Activated gamma-delta T cell (primary cell): ENCODE measurements at places on chromosomes 2 and 18.

DNA sequence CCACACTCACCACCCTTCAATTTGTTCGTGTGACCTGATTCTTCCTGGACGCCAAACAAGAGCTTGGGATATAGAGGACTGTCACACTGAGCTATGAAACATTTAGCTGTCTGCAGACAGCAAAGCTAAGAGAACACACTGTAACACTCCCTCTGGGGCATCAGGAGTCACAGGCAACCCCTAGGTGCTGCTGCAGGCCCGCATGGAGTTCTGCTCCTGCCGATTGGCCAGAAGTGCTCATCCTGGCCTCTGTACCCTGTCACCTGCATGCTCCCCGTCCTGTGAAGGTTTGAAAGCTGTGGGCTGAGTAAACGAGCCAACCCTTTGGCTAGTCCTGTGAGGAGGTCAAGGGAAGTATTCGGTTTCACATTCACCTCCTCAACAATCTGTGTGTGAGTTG, 73.7 kb downstream of the PDK1 start:
- no peak for DNase-seq

GRCh38 chr2:108594132-108594981, 60.1 kb downstream of the LIMS1 start:
- DNase-seq: no peak

DNA sequence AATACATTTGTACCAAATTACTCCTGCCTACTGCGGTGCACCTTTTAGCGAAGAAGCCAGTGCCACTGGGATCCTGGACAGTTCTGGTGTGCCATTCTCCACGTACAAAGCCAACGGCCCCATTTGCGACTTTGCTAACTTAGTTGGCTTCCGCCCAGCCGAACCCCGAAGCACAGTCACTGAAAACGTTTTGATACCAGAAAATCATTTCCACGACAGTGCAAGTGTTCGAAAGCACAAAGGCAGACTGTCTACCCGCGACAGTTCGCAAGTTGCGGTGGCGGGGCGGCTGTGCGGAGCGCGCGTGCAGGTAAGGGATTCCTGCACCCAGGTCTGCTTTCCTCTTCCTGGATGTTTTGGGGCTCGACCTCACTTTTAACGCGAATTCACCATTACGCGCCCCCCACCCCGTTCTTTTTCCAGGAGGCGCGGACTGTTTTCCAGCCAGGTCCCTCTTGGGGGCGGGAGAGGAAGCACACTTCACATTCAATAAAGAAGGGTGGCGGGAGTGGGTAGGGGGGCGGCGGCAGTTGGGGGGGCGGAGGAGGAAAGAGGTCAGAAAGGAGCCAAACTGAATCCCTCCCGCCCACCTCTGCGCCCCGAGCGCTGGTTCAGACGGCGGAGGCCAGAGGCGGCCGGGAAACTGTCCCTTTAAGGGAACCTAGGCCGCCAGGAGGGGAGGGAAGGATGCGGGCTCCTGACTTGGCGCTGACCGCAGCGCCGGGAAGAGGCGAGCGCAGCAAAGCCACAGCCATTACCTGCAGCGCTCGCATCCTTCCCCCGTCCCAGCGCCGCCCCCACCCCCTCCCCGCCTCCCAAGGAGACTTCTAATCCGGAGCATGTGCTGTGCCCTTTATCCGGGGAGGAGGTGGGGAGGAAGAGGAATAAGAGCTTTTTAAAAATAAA, 107.4 kb upstream of the KCTD1 start:
- no peak for DNase-seq

DNA sequence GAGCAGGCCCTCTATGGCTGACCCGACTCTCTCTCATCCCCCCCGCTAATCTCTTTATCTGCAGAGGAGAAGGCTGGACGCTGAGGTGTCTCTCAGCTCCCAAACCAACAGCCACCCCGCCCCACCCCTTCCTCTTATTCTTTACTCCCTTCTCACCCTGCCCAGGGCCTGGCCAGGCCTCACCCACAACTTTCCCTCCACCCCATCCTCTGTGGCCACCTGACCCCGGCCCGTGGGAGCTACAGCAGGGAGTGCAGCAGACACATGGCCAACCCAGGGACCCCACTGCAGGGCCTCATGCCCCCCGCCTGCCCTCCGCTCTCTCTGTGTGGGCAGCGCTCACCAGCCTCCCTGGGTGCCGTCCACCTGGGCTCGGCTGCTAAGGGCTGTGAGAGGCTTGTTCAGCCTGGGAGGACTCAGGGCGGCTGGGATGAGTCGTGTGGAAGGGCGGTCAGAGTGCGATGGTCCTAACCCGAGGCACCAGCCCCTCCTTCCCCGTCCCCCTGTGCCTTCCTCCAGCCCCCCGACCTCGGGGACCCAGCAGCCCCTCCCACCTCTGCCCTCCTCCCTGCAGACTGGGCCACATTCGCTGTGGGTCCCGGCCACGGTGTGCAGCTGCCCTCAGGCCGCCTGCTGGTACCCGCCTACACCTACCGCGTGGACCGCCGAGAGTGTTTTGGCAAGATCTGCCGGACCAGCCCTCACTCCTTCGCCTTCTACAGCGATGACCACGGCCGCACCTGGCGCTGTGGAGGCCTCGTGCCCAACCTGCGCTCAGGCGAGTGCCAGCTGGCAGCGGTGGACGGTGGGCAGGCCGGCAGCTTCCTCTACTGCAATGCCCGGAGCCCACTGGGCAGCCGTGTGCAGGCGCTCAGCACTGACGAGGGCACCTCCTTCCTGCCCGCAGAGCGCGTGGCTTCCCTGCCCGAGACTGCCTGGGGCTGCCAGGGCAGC, 6.8 kb downstream of the NEU4 start:
- DNase-seq: no peak

- no peak for DNase-seq
Observed at GRCh38 chr18:55778788-55779690, 191.0 kb upstream of the TCF4 start.

GRCh38 chr2:226649871-226650660, 149.6 kb downstream of the IRS1 start:
- no peak for DNase-seq

DNA sequence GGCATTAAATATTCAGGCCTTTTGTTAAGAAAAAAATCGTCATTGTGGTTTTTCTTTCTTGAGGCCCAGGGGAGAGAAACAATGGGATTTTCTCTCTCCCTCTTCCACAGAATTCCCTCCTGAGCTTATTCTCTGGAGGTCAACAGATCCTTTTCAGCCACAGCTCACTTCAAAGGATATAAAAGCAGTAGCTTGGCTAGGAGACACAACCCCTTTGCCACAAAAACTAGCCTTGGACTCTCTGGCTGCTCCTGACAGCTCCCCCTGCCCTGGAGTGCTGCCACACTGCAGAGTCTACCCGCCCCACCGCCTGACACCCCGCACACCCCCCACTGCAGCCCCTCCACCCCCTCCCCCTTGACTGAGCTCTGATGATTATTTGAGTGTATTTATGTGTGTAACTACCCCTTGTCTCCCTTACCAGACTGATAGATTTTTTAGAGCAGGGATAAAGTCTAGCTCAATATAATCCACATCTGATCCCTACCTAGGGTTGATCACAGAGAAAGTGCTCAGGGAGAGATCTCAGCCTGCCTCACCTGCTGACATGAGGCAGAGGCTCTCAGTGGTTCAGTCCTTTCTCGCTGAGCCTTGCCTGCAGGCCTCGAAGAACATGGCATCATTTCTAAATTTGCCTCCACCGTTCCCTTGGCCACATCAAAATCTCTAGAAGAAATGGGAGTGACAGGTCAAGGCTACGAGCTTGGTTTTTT, 132.2 kb upstream of the SP5 start:
- no peak for DNase-seq

DNA sequence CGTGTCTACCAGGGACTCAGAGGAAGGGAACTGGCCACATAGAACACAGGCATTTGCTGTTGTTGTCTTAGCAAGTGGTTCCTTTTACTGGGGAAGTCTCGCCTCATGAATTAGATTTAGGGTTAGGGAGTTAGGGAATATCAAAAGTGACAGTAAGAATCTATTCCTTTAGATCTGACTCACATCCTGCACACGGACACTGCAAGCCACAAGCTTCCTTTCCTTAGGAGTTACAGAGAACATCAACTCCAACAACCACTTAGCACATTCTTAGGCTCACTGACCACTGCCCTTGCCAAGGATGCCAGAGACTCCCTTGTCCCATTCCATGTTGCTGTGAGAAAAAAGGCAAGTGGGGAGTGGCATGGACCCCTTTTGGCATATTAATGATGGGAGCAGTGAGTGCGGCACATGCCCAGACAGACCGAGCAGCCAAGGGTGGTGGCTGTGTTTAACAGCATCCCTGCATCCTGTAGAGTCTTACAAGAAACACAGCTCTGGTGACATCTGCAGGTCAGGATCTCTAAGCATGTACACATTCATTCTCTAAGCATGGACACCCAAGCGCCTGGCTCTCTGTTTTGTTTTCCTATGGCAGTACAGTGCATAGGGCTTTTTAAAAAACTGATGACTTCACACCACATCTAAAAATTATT, 745.6 kb upstream of the RAB6C start:
- DNase-seq: no peak

DNA sequence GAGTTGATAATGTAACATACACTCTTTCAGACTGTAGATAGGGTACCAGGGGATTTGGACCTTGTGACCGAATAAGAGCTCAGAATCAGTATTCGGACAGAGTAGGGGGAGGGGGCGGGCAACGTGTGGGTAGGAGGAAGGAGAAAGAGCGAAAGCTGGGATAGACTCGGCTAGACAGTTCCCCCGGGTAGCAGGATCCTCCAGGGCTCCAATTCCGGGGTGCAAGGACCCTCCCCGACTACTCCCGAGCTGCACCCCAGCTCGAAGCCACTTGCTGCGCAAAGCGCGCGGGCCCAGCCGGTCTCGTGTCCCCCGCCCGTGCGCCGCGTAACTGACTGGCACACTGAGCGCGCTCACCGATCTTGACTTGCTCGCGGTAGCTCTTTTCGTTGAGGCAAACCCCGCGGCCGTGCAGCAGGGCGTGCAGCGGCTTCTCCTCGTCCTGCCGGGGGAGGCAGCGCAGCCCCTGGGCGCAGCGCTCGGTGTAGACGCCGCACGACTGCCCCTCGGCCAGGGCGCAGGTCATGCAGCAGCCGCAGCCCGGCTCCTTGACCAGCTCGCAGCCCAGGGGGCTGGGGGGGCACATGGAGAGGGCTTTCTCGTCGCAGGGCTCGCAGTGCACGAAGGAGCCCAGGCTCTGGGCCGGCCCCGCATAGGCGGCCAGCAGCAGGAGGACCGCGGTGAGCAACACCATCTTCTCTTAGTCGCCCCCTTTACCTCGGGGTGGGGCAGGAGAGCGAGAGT, 1.1 kb downstream of the IGFBP5 start:
- no peak for DNase-seq

GRCh38 chr2:54638774-54639187, 84.7 kb upstream of the EML6 start:
- no peak for DNase-seq

- DNase-seq: no peak
Observed at GRCh38 chr2:131076707-131077106, 16.6 kb downstream of the FAM168B start.

- no peak for DNase-seq
Observed at GRCh38 chr2:237221443-237221842, 135.8 kb downstream of the COPS8 start.

- DNase-seq: no peak
Observed at GRCh38 chr18:48833701-48834412, 116.9 kb downstream of the SMAD7 start.

DNA sequence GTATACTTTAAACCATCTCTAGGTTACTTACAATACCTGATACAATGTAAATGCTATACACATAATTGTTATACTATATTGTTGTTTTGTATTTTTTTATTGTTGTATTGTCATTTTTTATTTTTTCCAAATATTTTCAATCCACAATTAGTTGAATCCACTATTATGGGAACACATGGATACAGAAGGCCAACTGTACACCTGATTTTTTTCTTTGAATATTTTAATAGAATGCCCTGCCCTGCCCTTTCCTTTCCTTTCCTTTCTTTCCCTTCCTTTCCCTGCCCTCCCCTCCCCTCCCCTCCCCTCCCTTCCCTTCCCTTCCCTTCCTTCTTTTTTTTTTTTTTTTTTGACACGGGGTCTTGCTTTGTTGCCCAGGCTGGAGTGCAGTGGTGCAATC, 120.2 kb downstream of the SLC4A3 start:
- DNase-seq: no peak

- DNase-seq: no peak
Observed at GRCh38 chr2:228433721-228434120, 252.2 kb upstream of the SPHKAP start.

DNA sequence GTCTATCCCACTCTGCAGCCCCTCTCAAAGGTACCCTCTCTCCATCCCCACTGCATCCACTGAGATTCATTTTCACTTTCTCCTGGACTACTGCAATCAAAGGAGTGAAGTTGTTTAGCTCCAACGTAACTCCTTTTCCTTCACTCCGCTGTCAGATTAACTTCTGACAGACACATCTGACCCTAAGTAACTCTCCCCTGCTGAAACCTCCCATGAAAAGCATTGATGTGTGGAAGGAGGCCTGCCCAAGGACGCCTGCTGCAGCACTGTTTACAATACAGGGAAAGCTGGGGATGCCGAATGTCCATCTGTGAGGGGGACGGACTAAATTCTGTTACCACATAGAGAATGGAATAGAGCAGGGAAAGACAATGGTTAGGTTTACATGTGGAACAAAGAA, 114.8 kb downstream of the TMEM163 start:
- no peak for DNase-seq

DNA sequence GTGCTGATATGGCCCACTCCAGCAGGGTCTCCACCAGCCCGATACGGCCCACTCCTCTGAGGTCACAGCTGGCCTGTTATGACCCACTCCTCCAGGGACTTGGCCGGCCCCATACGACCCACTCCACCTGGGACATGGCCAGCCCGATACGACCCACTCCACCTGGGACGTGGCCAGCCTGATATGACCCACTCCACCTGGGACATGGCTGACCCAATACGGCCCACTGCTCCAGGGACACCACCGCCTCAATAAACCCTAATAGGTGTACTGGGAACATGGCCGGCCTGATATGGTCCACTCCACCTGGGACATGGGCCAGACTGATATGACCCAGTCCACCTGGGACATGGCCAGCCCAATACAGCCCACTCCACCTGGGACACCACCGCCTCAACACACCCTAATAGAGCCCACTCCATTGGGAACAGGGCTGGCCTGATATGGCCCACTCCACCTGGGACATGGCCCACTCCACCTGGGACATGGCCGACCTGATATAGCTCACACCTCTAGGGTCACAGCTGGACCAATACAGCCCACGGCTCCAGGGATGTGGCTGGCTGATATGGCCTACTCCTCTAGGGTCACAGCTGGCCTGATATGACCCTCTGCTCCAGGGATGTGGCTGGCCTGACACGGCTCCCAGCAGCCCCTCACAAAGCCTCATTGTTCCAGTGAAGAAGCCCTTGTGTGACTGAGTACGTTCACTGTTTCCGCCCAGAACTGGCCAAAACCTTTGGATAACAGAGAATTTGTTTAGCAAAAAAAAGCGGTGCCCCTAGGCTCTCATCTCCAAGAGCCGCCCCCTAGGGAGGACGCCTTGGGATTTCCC, 245.6 kb downstream of the HDAC4 start:
- DNase-seq: no peak

- DNase-seq: no peak
Observed at GRCh38 chr2:160368988-160369930, 124.3 kb downstream of the RBMS1 start.
